ENCODE measurements at places on chromosomes 1 and 21.

DNA sequence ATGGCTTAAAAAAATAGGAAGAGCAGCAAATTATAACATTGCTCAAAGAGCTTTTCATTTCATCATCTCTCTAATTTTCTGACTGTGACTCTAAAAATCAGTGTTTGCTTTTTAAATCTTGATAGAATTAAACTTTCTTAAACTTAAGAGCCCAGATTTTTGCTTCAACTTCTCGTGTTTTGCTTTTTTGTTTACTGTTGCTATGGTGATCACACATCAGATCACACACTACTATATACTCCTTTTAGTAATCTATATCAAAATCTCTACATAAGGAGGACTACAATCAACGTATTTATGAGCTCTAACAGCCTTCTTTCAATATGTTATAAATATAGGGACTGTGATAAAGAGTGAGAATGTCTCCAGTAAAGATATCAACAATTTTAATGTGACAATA lies 537.3 kb downstream of the KCNT2 start:
- no peak for DNase-seq

- no peak for DNase-seq
These were observed 994.6 kb upstream of the PRMT6 start for GRCh38 chr1:106061586-106062495.

DNA sequence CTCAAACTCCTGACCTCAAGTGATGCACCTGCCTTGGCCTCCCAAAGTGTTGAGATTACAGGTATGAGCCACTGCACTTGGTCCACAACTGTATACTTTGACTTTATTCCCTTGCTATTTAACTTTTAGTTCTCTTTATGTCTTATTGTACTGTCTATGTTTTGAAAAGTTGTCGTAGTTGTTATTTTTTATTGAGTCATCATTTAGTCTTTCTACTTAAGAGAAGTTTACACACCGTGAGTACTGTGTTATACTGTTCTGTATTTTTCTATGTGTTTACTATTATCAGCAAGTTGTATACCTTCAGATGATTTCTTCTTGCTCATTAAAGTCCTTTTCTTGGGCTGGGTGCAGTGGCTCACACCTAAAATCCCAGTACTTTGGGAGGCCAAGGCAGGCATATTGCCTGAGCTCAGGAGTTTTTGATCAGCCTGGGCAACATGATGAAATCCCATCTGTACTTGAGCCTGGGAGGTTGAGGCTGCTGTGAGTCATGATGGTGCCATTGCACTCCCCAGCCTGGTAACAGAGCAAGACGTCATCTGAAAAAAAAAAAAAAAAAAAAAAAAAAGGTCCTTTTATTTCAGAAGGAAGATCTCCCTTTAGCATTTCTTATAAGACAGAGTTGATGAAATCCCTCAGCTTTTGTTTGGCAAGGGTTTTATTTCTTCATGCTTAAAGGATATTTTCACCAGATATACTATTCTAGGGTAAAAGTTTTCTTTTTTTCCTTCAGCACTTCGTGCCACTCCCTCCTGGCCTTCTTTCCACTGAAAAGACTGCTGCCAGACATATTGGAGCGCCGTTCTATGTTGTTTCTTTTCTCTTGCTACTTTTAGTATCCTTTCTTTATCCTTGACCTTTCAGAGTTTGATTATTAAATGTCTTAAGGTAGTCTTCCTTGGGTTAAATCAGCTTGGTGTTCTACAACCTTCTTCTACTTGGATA lies 47.6 kb downstream of the TNFSF18 start:
- peak; percentile 89 for DNase-seq

GRCh38 chr1:27970401-27970800 lies 10.6 kb downstream of the XKR8 start:
- DNase-seq, result peak; percentile 78

DNA sequence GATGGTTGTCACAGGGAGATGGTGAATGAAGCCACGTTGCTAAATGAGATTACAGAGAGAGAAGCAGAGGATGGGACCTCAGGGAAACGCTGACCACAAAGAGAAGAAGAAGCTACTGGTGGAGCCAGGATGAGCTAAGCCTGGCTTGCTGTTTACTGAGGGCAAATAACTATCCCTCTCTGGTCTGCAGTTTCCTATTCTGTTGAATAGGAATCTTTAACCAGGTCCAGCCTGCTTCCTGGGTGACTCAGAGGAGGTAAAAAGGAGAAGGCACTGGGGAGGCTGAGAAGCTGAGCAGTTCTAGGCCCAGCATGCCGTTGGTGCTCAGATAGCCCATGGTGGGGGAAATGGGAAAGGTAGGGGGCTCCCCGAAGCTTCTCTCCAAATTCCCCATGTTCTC lies 29.6 kb downstream of the DMBX1 start:
- DNase-seq, result peak; percentile 35

DNA sequence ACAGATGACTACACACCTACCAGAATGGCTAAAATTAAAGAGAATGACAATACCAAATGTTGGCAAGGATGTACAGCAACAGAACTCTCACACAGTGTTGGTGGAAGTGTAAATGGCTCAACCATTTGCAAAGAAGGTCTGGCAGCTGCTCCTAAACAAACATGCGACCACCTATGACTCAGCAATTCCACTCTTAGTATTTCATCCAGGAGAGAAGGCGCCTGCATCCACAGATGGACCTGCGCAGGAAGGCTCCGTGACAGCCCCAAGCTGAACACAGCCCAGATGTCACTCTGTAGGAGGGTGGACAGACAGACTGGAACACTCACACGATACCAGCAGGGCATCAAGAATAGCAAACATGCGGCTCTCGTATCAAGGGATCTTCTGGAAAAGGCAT lies 6.7 kb downstream of the PTTG1IP start:
- peak; percentile 75 for DNase-seq

- DNase-seq, result no peak
These were observed 312.5 kb upstream of the DUSP10 start for GRCh38 chr1:222054416-222054815.

DNA sequence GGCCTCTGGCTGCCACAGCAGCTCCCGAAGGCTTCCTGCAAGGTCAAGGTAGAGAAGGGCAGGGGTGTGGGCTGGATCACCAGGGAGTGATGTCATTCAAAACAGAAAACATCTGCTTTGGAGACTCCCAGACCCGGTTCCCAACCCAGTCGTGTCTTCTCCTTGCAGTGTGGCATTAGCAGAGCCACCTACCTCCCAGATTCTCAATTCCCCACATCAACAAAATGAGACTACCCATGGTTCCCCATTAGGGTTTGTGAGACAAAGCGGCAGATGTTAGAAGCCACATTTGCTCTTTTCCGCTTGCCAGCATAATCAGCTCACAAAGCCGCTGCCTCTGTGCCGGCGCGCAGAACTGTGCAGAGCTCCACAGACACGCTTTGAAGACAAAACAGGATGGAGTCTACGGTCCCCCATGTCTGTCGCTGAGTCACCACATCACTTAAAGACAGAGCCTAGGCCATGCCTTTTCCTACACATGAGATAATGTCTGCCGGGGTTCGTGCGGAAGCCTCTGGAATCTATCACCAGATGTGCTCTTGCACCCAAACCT lies 12.5 kb downstream of the KIF17 start:
- peak; percentile 9 for DNase-seq

DNA sequence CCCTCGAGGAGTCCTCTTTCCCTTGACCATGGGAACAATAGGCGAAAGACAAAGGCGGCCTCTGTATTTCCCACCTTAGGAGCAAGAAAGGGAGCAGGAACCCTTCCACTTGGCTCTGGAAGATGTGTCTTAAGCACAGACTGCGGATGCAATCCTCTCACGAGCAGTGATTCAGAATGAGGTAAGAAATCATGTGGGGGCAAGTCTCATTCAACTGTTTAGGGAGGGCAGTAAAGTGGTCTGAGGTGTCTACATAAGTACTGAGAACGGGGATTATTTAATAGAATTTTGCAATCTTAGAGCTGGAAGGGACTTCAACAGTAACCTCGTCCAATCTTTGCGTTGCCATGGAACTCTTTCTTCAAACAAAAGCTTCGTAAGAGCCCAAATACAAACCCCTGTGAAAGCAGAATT lies 1.6 kb upstream of the DYRK3 start:
- peak; percentile 95 for DNase-seq

GRCh38 chr1:43272161-43272560 lies 2.4 kb downstream of the TMEM125 start:
- DNase-seq, result no peak

DNA sequence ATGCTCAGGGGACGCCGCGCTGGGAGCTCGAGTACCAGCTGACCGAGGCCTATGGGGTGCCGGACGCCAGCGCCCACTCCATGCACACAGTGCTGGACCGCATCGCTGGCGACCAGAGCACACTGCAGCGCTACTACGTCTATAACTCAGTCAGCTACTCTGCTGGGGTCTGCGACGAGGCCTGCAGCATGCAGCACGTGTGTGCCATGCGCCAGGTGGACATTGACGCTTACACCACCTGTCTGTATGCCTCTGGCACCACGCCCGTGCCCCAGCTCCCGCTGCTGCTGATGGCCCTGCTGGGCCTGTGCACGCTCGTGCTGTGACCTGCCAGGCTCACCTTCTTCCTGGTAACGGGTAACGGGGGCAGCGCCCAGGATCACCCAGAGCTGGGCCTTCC lies 1.3 kb upstream of the XKR8 start:
- no peak for DNase-seq

- peak; percentile 93 for DNase-seq
These were observed 121.0 kb upstream of the IRF2BP2 start for GRCh38 chr1:234730770-234731568.

- peak; percentile 43 for DNase-seq
These were observed 4.2 kb downstream of the SPOCD1 start for GRCh38 chr1:31811605-31812004.

- DNase-seq, result no peak
These were observed 95.0 kb downstream of the S1PR1 start for GRCh38 chr1:101331794-101332193.

DNA sequence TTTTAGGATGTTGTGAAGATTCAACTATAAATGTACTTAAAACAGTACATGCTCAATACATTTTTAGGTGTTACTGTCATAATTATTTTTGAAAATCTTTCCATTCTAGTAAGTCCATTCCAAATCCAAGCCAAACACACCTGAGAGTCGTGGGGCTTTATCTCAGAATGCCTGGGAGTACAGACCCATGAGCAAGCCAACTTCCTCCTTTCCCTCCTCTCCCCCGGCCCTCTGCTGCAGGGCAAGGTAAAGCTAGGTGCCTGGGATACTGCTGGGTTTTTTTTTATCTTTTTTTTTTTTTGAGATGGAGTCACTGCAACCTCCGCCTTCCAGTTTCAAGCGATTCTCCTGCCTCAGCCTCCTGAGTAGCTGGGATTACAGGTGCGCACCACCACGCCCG lies 16.5 kb downstream of the TMEM51 start:
- no peak for DNase-seq

DNA sequence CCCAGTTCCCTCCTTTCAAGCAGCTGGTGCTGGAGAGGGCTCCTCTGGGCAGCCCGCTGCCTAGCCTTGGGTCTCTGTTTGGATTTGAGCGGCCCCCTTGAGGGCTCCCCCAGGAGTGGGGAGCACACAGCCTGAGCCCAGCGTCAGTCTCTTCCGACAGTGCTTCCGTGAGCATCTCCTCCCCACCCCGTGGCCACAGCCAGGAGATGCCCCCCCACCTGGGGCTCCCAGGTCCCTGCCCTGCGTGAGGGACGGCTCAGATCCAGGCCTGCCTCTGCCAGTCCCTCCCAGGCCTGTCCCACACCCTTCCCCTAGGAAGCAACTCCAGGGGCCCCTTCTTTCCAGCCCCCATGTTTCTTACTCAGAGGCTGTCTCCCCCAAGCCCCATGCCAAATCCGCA lies 3.5 kb downstream of the SAMD11 start:
- no peak for DNase-seq

DNA sequence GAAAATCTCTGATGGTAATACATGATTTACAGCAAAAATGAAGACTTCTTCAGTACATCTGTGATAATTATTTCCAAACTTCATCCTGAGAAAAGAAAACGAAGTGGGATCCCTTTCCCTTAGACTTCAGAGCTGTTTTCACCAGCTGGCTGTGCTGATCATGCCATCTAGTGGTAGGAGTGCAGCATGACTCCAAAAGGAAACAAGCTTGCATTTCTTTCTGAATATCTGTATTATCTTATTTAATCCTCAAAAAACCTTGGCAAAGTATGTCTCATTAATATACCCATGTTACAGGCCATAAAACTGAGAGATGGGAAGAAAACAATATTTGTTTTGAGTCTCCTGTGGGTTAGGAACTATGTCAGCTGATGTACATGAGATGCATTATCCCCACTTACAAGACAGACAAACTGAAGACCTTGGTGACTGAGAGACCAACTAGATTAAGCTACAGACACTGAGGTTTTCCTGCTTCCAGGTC lies 9.8 kb upstream of the GJA8 start:
- peak; percentile 77 for DNase-seq

DNA sequence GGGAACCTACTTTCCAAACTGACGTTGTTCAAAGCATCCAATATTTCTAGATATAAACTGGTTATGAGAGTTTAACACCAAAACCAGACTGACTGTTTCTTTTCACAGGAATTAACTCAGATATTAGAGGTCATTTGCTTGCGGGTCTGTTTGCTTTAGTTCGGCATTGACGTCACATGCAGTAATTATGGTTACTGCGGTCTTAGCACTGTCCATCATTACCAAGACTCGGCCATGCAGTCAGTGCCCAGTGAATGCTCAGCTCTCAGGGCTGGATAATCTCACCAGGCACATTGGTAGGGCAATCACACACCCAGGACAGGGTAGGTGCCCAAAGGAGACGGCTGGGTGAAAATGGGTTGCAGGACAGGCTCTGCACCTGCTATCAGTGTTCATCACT lies 9.9 kb upstream of the F3 start:
- DNase-seq, result no peak

DNA sequence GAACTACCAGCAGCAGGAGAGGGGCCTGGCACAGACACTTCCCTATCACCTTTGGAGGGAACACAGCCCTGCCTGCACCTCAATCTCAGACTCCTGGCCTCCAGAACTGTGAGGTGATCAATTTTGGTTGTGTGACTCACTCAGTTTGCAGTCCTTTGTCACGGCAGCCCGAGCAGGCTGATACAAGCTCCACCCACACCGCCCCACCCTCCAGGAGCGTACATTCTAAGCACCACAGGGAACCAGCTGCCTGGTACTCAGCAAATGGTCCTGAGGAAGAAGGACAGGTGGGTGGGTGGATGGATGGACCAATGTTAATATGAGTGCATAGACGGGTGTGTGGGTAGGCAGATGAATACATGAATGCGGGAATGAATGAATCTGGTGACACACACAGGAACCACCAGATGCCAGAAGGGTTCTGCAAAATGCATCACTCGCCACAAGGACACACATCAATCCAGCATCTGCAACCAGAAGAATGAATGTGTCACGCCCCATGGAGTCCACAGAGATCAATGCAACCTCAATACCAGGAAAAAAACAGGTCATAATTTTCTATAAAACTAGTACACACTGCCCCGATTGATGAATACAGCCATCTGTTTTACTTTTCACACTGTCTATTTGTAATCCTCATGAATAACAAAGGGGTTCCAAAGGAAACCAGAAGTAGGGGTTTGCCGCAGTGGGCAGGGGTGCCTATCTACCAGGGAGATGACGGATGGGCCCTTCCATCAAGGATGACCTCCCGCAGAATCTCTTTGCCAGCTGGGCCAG lies 284.5 kb downstream of the NPHP4 start:
- no peak for DNase-seq

DNA sequence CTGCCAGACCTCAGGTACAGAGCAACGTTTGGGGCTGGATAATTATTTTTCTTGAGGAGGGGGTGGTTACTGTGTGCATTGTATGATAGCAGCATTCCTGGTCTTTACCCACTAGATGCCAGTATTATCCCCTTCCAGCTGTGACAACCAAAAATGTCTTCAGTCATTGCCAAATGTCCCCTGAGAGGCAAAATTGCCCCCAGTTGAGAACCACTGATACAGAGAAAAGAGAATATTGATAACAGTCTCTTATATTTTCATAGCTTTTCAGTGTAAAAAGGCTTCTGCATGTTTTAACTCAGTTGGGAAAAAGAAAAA lies 51.8 kb upstream of the SYT14 start:
- no peak for DNase-seq

GRCh38 chr1:237891266-237891665 lies 544 bp upstream of the ZP4 start:
- DNase-seq, result no peak

Measured in cardiac fibroblast (primary cell).